ENCODE measurements at places on chromosomes 12 and 14. TPM values are rescaled to one million over a fixed set of nuclear protein-coding genes. Genes with fewer than 3 reads are reported as not detected.

DNA sequence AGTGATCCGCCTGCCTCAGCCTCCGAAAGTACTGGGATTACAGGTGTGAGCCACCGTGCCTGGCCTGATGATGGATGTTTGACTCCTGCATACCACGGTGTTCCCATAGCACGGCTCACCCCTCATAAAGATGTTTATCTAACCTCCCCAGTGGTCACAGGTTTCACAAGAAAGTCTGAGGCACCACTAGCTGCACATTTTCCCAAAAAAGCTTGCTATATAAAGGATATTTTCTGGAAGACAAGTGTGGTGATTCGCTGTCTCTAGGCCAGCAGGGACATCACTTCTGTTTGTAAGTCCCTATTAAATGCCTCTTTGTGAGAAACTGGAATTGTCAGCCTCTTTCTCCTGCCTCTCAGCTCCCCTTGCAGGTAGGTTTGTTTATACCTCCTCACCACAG, 18.3 kb downstream of the PLEK2 start:
- DNase-seq: no peak

DNA sequence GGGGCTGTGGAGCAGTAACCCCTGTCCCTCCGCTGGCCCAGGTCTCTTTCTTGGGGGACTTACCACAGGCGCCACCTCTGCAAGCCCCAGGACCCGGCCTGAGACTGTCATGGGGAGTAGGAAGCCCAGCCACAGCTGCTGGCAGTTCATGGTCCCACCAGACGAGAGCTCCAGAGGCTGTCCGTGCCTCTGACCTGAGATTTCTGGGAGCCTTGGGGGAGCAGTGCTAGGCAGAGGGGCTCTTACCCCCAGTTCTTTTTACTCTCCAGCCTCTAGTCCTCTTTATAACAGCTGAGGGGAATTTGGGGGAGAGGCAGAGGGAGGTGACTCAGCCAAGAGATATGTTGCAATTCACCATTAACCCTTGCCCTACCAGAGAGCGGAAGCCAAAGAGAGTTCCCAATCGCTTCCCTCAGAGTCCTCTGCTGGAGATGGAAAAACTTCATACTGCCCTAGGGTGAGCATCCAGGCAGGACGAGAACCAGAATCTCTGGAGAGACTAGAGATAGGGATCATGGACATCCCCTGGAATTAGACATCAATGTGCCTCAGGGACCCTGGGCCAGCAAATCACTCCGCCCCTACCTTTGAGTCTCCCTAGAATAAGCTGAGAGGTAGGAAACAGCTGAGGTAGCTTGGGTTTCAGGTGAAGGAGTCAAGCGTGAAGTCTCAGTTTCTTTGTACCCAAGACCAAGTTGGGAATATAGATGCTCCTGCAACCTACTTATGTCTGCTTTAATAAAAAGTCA, at the start of gene MMP19:
TSS of gene MMP19 (minus strand) at position 256 of the 749 bp plus-strand sequence. CDS start at position 150, 106 bp downstream.
- no peak for DNase-seq

GRCh38 chr12:122275459-122275858, 9.2 kb upstream of the VPS33A start:
- DNase-seq: no peak

- no peak for DNase-seq
Observed at GRCh38 chr14:35254736-35255135, 37.4 kb upstream of the PSMA6 start.

DNA sequence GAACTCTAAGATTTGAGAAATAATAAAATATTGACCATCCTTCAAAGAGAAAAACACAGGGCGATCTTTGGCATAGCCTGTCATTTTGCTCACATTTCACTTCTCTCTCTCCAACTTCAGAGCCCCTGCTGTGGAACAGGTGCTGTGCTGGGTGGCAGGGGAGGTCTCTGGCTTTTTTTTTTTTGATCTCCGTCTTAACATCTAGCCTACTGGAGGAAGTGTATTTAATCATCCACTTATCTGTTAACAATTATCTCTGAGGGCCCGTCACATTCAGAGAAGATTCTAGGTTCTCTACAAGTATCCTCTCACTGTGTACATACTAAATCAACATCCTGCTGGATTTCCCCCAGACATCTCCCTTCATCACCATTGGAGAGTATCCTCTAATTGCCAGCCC, 34.1 kb downstream of the CHST11 start:
- no peak for DNase-seq

Gene SLC4A8
- polyA plus RNA-seq: 3.4 TPM

Gene ANAPC5
- polyA plus RNA-seq: 131 TPM

Gene SYNE3
- 2.1 TPM for polyA plus RNA-seq

GRCh38 chr12:60693019-60693626, 1097.3 kb downstream of the SLC16A7 start:
- DNase-seq: no peak
